PC-3 (cell line): ENCODE measurements at places on chromosomes 3 and 15. TPM values are rescaled to one million over a fixed set of nuclear protein-coding genes. Genes with fewer than 3 reads are reported as not detected.

SLC22A14 gene
- total RNA-seq, result 0.07 TPM in 1 of 2 replicates, not detected in the other

DNA sequence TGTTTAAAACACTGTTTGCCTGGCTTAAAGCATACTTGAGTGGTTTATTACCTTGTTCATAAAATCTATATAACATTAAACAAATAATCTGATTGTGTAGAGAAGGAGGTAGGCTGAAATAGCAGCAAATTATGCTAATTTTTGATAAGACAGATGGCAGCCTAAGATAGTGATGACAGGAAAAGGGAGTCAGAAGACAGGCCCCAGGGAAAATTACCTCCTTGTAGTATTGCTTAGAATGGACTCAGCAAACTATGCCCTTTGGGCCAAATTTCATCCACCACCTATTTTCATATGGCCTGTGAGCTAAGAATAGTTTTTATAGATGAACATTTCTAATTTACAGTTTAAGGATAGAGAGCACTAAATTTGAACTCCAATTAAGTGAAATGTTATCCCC lies 37.8 kb downstream of the CHD2 start:
- DNase-seq, result no peak

GRCh38 chr3:104206925-104207324 lies 1159.8 kb upstream of the ALCAM start:
- peak; percentile 90 for DNase-seq

DNA sequence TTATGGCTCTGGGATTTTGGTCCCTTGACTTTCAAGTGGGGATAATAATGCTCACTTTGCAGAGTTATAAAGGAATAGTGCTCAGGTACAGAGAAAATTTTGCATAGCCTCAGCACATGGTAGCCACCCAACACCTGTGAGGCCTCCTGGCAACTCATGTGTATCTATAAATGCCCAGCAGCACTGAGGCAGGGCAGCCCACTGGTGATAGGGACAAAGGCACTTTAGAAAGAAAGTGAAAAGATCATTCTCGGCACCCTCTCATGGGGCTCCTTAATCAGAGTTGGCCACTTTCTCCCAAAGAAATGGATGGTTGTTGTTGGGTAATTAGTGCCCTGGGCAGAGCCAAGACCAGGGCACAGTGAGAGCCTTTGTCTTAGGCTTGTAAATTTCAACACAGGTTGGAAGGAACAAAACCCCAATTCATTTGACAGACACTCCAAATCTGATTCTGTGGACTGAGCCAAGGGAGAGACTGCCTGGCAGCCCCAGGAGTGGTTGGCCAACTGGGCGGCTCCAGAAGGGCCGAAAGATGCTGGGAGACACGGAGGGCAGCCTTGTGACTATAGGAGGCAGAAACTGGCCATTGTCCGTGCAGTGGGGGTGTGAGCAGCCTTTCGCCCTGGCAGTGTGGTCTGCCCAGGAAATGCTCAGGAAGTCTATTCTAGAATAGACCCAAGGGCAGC lies 213.2 kb upstream of the RGMA start:
- DNase-seq, result no peak

RTP2 gene
- total RNA-seq, result not detected in 2 replicates

DNA sequence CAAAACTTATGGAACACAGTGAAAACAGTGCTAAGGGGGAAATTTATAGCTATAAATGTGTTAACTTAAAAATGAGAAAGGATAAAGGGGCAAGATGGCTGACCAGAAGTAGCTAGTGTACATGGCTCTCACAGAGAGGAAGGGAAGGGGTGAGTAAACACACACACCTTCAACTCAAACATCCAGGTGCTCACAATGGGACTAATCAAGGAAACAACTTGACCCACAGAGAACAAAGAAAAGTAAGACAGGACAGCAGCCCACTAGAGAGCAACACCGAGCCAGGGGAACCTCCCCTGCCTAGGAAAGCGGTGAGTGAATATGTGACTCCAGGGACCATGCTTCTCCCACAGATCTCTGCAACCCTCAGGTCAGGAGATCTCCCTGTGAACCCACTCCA lies 85.0 kb upstream of the UBP1 start:
- DNase-seq, result peak; percentile 5

GRK7 gene
- 0.12 TPM in 1 of 2 replicates, not detected in the other for total RNA-seq

- DNase-seq, result peak; percentile 82
These were observed at the start of the genes TUBGCP4 and ZSCAN29 for GRCh38 chr15:43370975-43371974. TUBGCP4 (plus strand) TSS chr15:43371101; CDS start chr15:43371355, 254 bp downstream. ZSCAN29 (minus strand) TSS chr15:43371043; CDS start chr15:43369913, 1,130 bp downstream.

SLC51A gene
- 9.7 and 10.0 TPM in 2 replicates for total RNA-seq

STAB1 gene
- 0.33 TPM in 1 of 2 replicates, not detected in the other for total RNA-seq
